ENCODE measurements at places on chromosomes 12 and 14. TPM values are rescaled to one million over a fixed set of nuclear protein-coding genes. Genes with fewer than 3 reads are reported as not detected.

DNA sequence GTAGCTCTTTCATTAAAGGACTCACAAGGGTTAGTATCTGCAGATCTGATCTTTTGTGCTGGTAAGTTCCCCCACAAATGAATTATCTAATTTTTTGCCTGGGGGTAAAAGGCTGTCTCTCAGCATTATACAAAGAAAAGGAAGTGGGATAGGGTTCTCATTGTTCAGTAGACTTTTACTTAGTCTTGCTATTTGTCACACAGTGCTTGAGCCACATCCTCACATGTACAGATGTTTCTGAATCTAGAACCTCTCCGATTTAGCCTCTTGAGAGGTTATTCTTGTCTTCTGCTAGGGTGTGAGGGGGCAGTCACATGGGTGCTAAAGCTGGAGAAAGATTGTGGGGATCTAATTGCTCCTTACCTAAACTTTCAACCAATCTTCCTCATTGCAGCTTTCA is 93.0 kb downstream of the SLC41A2 start:
- no peak overlapping the region for H3K27ac ChIP-seq
- DNase-seq: no peak
- H3K27me3 ChIP-seq: no peaks in the 10 kb centered on the region
- H3K4me1 ChIP-seq: no peaks in the 10 kb centered on the region
- no peaks in the 10 kb centered on the region for H3K36me3 ChIP-seq

DNA sequence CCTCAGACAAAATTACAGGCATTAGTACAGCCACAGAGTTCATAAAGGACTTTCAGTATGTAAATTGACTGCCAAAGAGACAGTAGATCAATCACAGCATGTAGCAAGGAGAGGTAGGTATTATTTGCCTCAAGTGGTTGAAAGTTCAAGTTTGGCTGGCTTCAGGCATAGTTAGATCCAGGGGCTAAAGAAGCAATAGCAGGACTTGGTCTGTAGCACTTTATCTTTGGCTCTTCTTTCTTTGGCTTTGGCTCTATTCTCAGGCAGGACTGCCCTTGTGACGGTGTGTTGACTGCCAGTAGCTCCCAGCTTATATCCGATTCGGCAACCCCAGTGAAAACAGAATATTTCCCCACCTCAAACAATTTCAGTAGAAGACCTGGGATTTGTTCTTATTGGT is 346.0 kb upstream of the TBX3 start:
- H3K27me3 ChIP-seq: no peaks in the 10 kb centered on the region
- no peaks in the 10 kb centered on the region for H3K36me3 ChIP-seq
- DNase-seq: no peak
- H3K4me3 ChIP-seq: no peak overlapping the region
- H3K4me1 ChIP-seq: no peaks in the 10 kb centered on the region

AMN gene
- total RNA-seq: 239 TPM

DNA sequence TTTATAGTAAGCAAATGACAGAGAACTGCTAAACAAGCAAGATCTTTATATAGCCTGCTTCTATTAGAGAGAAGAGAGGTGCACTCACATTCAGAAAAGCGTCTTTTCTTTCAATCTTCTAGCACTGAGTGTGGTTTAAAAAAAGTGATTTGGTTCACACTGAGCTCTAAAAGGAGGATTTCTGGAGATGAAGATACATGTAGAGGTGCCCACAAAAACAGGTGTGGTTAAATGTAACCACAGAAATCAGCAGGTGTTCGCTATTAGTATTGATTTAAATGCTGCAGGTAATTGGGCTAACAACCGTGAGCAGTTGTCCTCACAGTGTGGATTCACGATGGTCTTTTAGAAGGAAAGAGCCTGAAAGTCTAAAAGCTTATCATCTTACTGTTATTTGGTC is 10.7 kb downstream of the PKP2 start:
- peak; percentile 5 for DNase-seq
- H3K4me3 ChIP-seq: no peak overlapping the region
- no peaks in the 10 kb centered on the region for H3K36me3 ChIP-seq
- H3K4me1 ChIP-seq: no peaks in the 10 kb centered on the region

GRCh38 chr14:24064856-24065255 is 6.5 kb upstream of the CPNE6 start:
- no peak overlapping the region for H3K4me3 ChIP-seq
- H3K4me1 ChIP-seq: peaks cover 6% of the 10 kb centered on the region
- H3K36me3 ChIP-seq: no peaks in the 10 kb centered on the region
- no peak for DNase-seq
- no peak overlapping the region for H3K27ac ChIP-seq
- no peaks in the 10 kb centered on the region for H3K27me3 ChIP-seq

- no peak overlapping the region for H3K4me3 ChIP-seq
- no peaks in the 10 kb centered on the region for H3K4me1 ChIP-seq
- no peaks in the 10 kb centered on the region for H3K36me3 ChIP-seq
- H3K27ac ChIP-seq: no peak overlapping the region
Measured at GRCh38 chr12:122312926-122313325, 46.6 kb upstream of the VPS33A start.
